SW 1271 (cell line): ENCODE measurements at places on chromosomes 2 and 18.

- no peak for DNase-seq
Measured at GRCh38 chr2:11483806-11484617, 18.1 kb upstream of the E2F6 start.

- DNase-seq: peak; percentile 49
Measured at GRCh38 chr2:179106676-179107428, 56.9 kb upstream of the CCDC141 start.

DNA sequence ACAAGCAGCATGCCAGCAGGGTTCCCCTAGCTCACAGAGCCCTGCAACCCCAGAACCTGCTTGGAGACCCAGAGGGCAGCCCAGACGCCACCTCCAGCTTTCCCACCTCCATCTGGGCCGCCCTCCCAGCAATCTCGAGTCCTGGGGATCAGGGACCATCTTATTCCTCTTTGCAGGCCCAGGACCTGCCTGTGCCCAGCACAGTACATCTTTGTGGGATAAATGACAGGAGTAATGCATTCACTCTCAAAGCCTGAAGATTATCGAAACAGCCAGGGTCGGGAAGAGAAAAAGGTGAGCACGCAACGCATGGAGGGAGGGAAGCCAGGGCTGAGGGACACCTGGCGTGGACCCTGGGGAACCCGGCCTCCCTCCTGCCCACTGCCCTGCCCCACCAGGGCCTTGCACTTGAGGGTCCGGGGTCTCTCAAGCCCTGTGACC, 144.1 kb downstream of the NDUFA10 start:
- no peak for DNase-seq

DNA sequence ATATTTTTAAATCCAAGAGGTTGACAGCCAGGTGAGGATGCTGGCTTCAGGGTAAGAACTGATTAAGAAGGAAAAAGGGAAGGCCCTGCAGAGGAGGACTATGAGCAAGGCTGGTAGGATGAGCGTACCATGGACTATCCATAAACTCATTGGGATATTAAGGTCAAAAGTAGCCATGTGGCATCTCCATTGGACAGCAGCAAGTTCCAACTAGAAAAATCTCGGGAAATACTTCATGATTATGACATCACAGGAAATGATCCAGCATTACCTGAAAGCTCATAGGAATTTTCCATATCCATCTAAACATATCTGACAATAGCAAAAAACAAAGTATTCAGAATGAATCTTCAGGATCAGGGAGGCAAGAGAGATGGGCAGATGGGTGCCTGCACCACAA, 34.2 kb downstream of the TGFA start:
- no peak for DNase-seq
